ENCODE measurements at places on chromosomes 4 and X.
A peak's percentile ranks its signal among the peaks of the same experiment; 100 is the strongest.

- DNase-seq = peak; percentile 31
Measured at GRCh38 chrX:153469811-153470410, 465 bp downstream of the HAUS7 start.

DNA sequence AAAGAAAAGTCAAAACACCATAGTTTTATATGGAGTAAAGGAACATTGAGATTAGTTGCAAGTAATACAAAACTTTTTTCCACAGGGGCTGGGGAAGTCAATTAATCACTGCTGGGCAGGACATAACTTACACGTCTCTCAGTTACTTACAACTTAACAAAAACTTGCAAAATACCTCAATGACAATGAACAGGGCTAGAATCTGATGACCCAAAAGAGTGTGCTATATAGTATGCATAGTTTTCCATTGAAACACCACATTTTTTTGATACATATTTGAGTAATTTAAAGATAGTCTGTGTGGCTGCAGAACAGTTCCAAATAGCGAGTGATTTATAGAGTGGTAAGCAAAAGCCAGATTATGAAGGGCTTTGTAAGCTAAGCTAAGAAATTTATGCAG is 172.3 kb upstream of the TRPC5 start:
- no peak for DNase-seq

DNA sequence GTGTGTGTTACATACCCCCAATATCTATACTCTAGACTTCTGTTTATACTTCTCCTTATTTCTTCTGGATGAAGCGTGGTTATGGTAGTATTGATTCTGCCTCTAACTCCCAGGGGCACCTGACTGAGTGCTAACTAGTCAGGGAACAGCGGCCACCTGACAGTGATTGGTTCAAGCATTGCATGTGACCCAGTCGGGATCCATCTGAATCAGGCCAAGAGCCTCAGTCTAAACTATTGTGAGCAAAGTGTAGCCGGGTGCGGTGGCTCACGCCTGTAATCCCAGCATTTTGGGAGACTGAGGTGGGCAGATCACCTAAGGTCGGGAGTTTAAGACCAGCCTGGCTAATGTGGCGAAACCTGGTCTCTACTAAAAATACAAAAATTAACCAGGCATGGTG is 10.0 kb downstream of the CCDC110 start:
- DNase-seq = no peak

- peak; percentile 48 for DNase-seq
Measured at GRCh38 chrX:24241822-24242648, 71.8 kb downstream of the SUPT20HL2 start.

DNA sequence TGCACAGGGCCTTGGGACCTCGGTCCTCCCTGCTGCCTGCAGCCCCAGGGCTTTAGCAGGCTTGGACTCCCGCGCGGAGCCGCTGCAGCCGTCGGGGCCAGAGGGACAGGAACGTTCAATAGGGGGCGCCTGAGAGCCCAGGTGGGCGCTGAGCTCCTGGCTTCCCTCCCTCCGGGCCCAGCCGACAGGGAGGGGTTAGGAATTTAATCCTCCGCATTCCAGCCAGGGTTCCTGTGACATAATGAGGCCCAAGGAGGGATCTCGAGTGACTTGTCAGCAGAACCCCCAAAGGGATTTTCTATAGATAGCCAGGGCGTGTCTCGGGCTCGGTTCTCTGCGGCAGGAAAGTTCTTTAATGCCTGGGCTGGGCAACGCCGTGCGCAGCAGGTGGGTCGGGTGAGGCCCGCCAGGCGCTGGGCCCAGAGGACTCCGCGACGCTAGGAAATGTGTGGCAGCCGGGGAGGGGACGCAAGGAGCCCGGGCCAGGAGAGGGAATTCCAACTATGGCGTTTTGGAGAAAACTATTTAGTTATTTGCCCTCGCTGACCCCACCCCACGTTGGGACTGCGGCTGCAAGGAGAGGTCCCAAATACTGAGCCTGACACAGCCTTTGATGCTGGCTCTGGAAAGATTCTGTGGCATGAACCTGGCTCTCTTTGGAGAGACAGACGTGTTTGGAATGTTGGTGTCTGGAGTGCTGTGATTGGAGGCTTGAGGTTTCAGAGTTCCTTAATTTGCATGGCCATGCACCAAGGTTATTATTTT is 285.2 kb upstream of the GATB start:
- DNase-seq = no peak

DNA sequence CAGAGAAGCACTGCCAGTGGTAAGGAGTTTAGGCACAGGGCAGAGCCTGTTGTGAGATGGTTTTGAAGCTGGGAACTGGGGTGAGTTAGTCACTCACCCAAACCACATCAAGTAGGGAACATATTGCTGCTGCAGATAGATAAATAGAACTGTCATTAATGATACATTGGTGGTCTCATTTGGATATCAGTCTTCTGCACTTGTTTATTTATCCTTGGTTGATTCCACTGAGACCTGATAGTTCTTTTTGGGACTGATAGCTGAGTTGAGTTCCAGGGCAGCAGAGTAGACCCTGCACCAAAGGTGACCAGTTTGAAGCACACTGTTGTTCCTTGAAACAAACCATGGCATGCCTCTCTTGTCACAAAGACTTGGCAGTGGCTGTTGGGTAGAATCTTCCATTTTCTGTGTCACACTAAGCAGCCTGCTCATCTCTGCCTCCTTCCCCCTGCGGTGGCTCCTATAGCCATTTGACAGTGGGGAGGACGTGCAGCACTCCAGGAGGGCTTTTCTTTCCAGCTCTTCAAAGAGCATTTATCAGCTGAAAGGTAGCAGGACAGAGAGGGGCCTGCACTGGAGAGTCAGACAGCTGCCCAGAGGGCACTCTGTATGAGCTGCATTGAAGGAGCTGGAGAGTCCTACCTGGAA is 59.7 kb upstream of the TMEM164 start:
- DNase-seq = no peak

DNA sequence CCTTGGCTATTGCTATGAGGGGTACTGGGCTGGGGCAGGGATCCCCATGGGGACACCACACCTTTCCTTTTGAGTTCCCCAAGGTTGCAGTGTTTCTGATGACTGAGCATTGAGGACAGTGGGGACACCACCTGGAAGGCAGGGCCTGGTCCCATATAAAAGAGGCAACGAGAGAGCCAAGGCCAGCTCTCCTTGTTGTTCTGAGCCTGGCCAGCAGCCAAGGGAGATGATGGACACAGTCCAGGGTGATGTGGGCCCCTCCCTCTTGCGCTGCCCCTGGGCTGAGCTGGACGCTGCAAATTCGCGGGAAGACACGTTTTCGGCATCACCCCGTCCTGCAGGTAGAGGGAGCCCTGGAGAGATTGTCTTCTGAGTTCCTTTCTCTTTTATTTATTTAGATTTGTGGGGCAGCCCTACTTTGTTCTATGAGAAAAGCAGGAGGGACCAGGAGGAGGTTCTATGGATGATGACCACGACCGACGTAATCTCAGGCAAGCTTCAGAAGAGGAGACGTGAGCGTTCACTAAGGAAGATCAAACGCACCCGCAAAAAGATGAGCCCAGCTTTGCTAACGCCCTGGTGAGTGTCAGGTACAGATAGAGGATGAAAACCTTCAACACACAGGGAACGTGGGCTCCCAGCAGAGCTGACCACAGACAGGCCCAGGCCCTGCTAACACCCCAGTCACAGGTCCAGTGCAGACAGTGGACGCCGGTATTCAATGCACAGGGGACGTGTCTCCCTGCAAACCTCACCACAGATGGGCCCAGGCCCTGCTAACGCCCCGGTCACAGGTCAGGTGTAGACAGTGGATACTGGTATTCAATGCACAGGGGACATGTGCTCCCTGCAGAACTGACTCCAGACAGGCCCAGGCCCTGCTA is 97.4 kb downstream of the SHOX start:
- no peak for DNase-seq

GRCh38 chr4:169440446-169440845 is 169.7 kb upstream of the SH3RF1 start:
- DNase-seq = no peak

DNA sequence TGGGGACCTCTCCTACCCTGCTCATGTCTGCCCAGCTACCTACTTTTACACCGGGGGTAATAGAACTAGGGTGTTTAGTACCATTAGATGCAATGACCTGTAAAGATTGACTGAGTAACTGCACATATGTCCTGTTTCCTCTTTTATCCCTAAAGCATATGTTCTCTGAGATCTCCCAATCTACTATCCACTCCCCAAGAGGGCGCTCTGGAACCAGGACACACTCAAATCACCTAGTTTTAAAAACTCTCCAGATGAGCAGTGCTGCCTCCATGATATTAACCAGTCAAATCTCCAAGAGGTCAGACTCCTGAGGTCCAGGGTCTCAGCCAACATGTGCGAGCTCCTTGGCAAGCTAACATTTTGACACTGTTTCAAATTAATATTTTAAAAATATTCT is 87.0 kb upstream of the TSPAN5 start:
- peak; percentile 57 for DNase-seq

DNA sequence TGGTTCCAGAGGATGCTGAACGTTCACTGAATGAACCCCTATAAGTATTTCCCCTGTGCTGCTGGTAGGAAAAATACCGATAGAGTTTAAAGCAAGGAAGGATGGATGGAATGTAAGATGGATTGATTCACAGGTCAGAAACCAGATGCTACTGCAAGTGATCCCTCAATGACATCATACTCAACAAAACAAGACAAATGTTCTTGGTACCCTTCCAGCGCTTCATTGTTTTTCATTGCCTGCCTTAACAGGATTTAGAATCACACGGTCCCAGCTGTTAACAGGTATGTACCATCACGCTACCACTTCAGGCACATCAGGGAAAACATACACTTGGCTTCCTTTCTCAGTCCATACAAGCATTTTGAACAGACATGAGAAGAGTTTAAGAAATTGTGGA is 118.1 kb upstream of the TLR3 start:
- no peak for DNase-seq

GRCh38 chr4:83115000-83115399 is 471 bp upstream of the PLAC8 start:
- DNase-seq = no peak

DNA sequence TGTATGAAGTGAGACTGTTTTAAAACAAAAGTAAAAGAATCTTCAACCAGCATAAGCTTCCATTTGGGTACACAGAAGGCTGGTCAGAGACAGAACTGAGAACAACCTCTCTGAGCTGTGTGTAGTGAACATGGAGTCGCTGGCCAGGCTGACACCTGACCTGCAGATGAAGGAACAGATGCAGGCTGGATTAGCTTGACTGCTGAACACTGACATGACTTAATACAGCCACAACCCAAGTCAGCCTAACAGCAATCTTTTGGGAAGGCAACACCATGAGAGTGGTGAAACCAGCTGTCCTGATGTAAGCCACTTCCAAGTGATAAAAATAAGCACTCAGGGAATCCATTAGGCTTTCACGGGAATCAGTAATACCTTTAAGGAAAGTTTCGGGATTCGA is 10.1 kb downstream of the SCARB2 start:
- DNase-seq = no peak

GRCh38 chr4:180041576-180041975 is 2201.6 kb upstream of the TENM3 start:
- DNase-seq = no peak

DNA sequence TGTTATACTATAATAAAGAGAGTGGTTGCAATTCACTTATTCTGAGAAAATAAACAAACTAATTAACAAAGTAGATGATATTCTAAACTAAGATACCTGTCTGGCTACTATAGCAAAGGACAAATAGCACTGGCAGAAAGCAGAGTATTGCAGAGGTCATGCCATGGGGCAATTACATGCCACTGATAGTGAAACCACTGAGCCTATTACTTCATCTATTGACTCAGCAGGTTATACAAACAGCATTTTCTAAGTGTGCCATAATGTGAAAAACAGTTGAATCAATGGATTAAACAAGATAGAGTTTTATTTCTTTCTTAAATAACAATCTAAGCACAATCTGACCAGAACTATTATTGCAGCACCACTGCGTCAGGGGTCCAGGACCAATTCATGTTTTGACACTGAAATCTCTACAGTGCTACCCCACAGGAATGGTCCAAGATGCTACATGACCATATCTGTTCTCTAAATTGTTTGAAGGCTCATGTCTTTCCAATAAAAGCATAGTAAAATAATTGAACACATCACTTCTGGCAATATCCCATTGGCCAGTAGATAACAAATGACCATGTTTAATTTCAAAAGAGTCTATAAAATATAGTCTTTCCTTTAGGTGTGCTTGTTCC is 389.5 kb upstream of the GRID2 start:
- DNase-seq = no peak

DNA sequence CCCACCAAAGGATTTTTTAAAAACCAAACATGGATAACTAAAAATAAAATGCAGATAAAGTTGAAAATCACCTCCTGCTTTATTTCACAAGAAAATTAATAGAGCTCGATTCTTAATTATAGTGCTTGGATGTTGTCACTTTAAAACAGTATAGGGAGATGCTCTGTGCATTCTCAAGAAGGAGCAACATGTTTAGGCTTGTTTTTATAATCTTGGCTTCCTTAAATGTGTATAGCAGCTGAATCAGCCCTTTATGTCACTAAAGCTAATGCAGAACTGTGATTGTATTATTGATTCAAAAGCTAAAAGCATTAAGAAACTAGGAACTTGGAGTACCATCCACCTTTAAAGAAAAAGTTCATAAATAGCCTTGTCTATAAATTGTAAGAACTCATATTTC is 12.9 kb downstream of the UTP3 start:
- DNase-seq = no peak

DNA sequence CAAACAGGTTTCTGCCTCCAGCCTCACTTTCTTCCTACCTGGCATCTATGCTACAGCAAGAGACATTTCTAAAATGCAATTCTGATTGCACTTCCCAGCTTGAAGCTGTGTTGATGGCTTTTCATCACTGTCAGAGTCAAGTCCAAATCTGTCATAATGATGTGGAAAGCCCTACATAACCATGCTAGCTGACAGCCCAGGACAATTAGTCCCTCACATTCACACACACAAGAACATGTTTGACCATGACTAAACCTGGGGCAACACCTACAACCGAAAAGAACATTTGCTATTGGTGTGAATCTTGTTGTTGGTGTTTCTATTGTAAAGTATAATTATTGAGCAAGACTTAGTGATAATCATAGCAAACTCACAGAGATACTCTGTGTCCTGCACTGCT is 58.2 kb downstream of the PPM1K start:
- no peak for DNase-seq

DNA sequence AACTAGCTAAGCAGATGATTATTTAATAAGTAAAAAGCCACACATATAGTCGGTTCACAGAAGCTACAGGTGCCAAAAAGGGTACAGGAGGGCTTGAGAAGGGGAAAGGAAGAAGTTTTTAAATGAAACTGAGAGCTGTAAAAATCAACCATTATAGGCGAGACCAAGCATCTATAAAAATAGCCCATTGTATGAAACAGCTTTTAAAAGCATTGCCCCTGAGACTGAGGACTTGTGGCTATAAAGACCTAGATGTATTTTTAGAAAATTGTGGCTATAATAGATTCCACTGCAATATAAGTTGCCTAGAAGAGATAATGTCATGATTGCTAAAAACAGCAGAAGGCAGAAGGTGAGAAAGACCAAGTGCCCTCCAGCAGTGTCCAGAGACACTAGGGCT is 15.0 kb upstream of the TTC29 start:
- DNase-seq = no peak

DNA sequence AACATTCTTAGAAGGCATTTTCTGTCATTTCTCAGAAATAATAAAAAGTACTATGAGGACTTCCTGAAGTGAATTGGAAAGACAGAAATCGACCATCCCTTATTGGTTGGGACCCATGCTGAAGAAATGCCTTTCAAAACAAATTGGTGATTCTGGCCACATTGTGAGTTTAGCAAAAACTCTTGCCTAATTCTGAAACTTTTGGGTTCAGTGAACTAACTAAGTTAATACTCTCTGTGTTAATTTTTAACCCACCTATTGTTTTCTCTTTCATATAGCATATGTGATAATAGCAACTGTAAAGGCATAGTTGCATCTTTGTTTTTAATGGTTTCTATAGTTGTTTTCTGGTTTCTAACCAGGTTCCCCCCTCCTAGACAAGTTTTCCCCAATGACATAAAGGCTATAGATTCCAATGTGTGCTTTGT is 129.3 kb upstream of the FAT1 start:
- DNase-seq = no peak

All from Kasumi-1 (cell line).